Vagina (tissue), 2 donors: ENCODE measurements at places on chromosomes 16 and 17. TPM values are rescaled to one million over a fixed set of nuclear protein-coding genes. Genes with fewer than 3 reads are reported as not detected.

Gene CHST5
- not detected for total RNA-seq

Gene WFDC1
- total RNA-seq: 12.0 TPM

Gene UTS2R
- not detected for total RNA-seq

Gene KRTAP4-9
- total RNA-seq: not detected

Gene ATP2A1
- not detected for total RNA-seq

Gene PRSS27
- 61.6 TPM for total RNA-seq

Gene GLP2R
- 2.9 TPM for total RNA-seq

Gene EFCAB5
- not detected for total RNA-seq

Gene PIK3R5
- 10.6 TPM for total RNA-seq

Gene SCIMP
- 2.2 TPM for total RNA-seq

Gene IL21R
- total RNA-seq: 0.98 TPM

Gene GPR139
- not detected for total RNA-seq
